ENCODE measurements at places on chromosomes 4 and X.
A peak's percentile ranks its signal among the peaks of the same experiment; 100 is the strongest.

DNA sequence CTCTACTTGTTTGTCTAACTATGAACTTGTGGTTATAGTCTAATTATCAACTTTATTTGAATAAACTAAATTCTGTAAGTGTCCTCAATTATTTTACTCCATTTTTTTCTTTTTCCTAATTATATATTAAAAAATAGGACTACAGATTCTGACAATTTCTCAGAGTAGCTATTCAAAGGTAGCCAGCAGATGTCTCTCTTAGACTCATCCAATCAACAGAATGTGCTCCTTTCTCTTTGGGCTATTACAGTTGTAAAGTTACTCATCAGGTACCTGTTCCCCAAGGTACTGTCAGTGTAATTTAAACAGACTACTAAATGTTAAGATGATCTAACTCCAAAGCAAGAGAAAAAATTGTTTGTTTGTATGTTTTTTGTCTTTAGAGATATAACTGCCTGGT lies 248.6 kb downstream of the PCDH18 start:
- peak; percentile 4 for DNase-seq

DNA sequence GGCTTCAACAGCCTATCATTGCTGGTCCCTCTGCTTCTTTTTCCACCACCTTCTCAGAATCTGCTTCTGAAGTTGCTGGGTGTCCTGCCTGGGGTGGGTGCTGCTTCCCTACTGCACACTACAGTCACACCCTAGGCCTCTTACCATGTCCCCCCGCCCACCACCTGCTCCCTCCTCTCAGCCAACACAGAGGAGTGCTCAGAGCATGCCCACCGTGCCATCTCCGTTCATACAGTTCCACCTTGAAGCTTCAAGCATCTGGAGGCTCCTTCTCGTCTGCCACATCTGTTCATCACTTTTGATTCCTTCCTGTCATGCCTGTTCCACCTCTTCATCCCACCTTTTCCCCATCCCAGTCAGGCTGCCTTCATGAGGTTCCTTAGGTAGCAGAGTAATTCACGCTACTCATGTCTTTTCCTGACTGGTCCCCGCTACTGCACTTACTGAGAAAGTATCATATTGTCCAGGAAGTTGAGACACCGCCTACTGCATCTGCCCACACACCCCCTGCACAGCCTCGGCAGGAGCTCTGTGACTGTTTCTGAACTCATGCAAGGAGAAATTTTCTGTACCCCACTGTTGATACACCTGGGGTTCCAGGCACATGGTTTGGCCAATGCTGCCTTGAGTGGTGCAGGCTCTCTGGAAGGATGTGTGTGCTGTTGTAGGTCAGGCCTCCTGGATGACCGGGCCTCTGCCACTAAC lies 39.5 kb downstream of the HADH start:
- no peak for DNase-seq

DNA sequence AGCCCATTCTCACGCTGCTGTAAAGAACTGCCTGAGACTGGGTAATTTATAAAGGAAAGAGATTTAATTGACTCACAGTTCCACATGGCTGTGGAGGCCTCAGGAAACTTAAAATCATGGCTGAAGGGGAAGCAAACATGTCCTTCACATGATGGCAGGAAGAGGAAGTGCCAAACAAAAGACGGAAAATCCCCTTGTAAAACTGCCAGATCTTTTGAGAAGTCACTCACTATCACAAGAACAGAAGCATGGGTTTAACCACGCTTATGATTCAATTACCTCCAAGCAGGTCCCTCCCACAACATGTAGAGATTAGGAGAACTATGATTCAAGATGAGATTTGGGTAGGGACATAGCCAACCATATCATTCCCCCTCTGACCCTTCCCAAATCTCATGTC lies 335.5 kb downstream of the IL15 start:
- no peak for DNase-seq

DNA sequence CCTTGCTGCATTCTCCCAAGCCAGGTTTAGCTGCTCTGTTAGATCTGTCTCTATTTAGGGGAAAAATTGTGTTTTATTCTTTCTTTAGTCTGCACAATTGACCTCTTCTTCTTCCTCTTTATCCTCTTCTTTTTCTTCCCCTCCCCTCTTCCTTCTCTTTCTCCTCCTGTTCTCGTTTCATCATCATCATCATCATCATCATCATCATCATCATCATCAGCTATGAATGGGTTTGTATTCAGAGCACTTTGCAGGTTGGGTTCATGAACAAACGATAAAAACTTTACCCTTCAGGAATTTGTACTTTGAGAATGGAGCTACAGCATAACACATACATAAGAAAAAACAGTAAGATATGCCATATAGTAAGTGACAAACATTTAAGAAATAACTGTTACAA lies 9.1 kb downstream of the GPM6A start:
- DNase-seq, result no peak

DNA sequence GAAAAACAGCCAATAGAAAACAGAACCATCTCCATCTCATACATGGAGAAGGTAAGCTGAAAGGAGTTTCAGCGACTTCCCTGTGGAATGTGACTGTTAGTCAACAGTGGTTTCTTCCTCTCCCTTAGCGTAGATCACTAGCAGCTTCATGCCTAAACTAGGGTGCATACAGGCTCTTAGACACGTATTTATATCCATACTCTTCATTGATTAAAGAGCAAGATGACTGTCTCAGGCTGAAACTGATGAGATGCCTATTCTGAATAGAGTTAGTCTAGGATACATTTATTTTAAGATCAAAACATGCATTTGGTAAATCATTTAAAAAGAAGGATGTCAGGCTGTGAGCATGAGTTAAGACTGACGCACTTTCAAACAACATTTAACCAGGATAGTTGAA lies 423.3 kb downstream of the ARHGAP24 start:
- no peak for DNase-seq

- no peak for DNase-seq
Observed at GRCh38 chr4:141524116-141524515, 112.3 kb upstream of the IL15 start.

DNA sequence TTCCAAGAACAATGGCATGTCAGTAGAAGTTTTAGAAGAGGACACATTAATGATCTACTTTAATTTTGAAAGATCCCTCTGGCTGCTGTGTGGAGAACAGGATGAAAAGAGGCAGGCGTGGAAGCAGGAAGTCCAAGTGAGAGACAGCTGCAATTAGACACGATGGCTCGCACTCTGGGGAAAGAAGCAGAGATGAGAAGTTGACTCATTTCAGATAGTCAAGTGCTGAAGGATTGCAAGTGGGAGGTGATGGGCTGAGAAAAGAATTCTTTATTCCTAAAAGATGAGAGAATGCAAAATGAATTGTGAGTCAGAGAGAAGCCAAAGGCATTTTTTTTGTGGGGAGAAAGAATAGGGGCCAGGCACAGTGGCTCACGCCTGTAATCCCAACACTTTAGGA lies 16.5 kb downstream of the RXFP1 start:
- DNase-seq, result no peak

- DNase-seq, result no peak
Observed at GRCh38 chr4:81505004-81505598, 33.4 kb upstream of the RASGEF1B start.

- DNase-seq, result no peak
Observed at GRCh38 chrX:123170546-123170945, 13.5 kb upstream of the GRIA3 start.

GRCh38 chr4:176034936-176035335 lies 30.7 kb upstream of the WDR17 start:
- DNase-seq, result no peak

GRCh38 chrX:123990169-123990568 lies 28.7 kb downstream of the STAG2 start:
- no peak for DNase-seq

DNA sequence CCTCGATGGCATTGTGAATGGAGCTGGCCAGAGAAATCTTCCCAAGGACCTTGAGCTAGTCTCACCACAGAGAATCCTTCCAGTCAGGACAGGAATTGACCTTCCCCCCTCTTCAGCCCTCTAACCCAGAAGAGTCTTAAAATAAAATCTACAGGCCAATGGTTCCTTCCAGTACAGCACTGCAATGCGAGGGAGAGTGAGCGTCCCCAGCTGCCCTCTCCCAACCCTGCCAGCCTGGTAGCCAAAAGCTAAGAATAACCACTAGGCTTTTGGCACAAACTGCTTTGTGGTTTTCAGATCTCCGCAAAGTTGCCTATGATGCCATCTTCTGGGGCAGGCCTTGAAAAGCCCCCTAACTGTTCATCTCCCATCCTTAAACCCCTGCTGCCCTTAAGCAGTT lies 175.1 kb downstream of the AR start:
- no peak for DNase-seq

DNA sequence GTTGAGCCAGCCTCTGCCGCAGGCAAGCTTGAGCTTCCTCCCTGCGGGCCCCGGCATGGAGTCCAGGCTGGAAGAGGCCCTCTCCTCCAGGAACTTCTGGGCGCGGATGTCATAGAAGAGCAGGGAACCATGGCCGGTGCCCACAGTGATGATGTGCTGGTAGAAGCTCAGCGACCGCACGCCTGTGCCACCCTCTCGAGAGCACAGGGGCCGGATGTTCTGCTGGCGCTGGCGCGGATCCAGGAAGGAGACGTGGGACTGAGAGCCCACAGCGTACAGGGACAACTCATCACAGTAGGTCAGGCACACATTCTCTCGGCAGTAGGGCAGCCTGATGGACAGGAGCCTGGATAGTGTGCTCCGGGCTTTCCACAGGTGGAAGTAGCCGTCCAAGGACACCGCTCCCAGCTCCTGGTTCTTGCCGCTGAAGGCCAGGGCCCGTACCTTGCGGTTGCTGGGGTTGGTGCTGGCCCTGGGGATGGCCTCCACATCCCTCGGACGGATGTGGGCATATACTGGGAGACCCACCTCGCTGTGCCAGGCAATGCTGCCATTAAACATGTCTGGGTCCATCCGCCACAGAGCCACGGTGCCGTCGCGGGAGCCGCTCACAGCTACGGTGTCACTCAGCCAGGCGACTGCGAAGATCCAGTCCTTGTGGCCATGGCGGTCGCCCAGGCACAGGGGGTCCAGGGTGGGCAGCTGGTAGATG lies 1.2 kb downstream of the DCAF12L2 start:
- no peak for DNase-seq

DNA sequence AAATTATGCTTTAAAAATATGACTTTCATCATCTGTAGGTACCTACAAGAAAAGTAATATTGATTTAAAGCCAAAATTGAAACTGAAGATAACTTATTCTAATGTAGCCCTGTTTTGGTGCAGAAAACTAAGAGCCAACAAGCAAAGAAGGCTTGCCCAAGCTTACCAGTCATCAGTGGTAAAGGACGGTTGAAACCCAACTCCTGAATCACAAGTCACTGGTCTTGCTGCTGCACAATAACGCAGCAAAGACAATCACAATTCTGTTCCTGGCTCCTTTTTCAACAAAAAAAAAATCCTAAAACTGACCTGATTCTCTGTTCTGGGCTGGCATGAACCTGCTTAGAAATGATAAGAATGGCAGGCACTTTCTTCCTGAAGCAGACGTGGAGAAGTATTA lies 34.5 kb downstream of the WDFY3 start:
- DNase-seq, result no peak

DNA sequence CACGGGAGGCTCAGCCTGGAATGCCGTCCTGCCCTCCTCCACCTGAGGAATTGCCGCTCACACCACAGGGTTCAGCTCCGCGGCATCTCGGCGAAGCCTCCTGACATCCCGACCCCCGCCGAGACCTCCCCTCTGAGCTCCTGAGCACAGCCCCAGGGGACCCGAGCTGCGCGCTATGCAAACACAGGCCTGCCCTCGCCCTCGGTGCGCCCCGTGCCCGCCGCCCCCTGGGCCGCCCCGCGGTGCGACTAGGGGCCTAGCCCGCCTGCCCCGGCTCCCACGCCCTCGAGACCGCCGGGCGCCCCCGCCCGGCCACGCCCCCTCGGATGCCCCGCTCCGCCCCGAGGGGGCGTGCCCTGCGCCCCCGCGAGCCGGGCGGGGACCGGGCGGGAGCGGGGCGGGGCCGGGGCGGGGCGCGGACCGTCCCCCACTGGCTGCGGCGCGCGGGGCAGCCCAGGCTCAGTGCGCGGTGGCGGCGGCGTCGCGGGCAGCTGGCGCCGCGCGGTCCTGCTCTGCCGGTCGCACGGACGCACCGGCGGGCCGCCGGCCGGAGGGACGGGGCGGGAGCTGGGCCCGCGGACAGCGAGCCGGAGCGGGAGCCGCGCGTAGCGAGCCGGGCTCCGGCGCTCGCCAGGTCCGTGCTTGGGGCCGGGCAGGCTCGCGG lies at the start of gene FGFR3:
FGFR3 (plus strand) TSS at position 462 of the 664 bp plus-strand sequence. CDS start 642 bp downstream, outside the sequence.
- DNase-seq, result no peak

GRCh38 chrX:9781941-9782340 lies 4.3 kb upstream of the SHROOM2 start:
- no peak for DNase-seq

GRCh38 chr4:137452799-137453198 lies 79.5 kb downstream of the PCDH18 start:
- no peak for DNase-seq

DNA sequence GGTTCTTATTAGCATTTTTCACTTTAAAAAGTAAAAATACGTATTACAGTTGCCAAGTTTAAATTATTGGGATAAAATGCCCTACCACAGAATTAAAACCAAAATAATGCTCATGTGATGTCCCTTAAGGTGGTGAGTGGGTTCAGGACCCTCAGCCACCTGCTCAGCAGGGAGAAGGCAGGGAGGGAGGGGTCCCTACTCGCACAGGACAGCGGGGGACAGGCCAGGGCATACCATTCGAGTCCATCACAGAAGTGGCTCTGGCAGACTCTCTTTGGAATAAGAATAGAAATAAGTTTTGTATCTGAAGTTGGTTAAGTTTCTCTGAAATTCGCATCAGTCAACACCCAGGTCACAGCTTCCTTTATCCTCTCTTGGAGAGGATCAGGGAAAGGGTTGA lies 37.7 kb downstream of the NOP14 start:
- no peak for DNase-seq

GRCh38 chrX:74446876-74447275 lies 25.6 kb downstream of the SLC16A2 start:
- DNase-seq, result no peak
